ENCODE measurements at places on chromosomes 16 and 17. TPM values are rescaled to one million over a fixed set of nuclear protein-coding genes. Genes with fewer than 3 reads are reported as not detected.

DNA sequence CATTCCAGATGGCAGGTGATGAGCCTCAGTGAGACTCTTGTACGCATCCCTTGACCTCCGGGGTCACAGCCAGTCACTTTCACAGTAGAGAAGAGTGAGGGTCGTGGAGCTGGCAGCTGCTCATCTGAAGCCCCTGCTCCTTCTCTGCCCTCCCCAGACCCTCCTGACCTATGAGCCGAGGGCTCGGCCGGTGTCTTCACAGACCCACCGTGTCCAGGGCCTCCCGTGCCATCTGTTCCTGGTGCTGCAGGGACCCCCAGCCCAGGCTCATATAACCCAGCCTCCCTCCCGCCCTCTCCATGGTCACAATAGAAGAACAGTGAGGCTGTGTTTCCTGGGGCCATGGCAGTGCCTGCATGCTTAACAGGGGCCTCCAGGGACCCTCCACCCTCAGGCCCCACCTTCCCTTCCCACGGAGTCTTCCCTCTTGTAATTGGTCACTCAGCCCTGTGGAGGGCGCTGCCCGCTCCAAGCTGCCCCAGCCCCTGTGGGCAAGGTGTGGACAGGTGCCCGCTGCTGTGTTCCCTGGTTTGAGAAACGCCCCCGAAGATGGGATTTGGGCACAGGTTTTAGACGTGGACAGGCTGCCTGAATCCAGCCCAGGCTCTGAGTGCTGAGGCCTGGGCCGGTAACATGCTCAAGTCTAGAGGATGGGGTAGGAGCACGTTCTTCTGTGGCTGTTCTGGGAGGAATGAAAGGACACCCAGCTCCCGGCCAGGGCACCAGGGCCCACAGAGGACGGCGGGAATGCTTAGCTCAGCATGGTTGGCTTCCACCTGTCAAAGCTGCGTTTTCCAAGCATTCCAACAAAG lies 38.7 kb downstream of the ACSF3 start:
- no peak for DNase-seq

DNA sequence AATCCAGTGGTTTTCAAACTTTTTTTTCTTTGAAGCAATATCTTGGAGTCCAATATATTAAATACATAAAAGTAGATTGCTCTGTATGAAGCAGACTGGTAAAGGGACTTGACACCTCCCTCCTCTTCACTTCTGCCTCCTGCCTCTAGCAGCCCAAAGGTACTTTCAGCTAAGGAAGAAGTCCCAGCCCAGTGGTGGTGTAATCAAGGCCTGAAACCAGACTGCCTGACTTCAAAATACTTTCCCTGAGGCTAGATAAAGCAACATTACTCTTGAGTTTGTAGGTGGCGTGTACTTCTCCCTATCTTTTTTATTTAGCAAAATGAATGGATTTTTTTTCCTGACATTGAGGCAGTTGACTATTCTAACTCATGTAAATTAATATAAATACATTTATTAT lies 122.4 kb upstream of the TMEM97 start:
- no peak for DNase-seq

The BRIP1 gene
- 18.3 TPM for total RNA-seq

- no peak for DNase-seq
Measured at GRCh38 chr16:67987460-67988160, 7.3 kb upstream of the DPEP3 start.

GRCh38 chr17:81453076-81453475 lies 57.8 kb downstream of the BAHCC1 start:
- no peak for DNase-seq

DNA sequence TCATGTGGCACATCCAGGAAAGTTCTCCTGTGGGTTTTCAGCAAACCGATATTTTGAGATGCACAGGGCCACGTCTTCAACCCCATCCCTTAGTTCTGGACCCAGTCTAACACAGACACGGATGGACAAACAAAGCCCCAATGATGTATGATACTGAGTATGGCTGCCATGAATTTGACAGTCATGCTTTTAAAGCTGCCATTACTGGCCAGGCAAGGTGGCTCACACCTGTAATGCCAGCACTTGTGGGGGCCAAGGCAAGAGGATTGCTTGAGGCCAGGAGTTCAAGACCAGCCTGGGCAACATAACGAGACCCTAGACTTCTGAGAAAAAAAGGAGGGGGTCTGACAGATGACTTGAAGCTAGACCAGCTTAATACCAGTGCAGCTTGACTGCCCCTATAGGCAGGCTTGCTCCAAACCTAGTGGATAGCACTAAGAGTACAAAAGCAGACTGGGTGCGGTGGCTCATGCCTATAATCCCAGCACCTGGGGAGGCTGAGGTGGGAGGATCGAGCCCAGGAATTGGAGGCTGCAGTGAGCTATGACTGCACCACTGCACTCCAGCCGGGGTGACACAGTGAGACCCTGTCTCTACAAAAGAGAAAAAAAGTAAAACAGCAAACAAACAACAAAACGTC lies 10.8 kb upstream of the ZNF629 start:
- no peak for DNase-seq

The GRIN2C gene
- 0.13 TPM for total RNA-seq

The ATP2A3 gene
- 13.3 TPM for total RNA-seq
